ENCODE measurements at places on chromosomes 12 and 14.

- DNase-seq: no peak
These were observed 2.1 kb upstream of the SLC11A2 start for GRCh38 chr12:51028126-51028812.

DNA sequence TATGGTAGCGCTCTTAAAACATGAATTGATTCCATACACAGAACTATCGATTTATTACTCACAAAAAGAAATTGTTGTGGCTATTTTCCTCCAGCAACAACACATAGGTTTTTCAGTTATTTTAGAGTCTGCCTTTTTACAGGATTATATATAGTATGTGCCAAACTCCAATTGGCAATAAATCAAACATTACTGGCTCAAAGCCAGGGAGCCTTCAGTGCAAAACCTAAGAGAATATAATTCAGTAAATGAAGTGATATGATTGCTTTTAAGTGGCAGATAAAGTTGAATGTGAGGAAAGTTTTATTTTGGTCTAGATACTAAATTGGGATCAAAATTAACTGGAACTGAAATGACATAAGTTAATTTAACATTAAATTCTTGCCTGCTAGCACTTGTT is 234.8 kb downstream of the PIK3C2G start:
- DNase-seq: no peak

DNA sequence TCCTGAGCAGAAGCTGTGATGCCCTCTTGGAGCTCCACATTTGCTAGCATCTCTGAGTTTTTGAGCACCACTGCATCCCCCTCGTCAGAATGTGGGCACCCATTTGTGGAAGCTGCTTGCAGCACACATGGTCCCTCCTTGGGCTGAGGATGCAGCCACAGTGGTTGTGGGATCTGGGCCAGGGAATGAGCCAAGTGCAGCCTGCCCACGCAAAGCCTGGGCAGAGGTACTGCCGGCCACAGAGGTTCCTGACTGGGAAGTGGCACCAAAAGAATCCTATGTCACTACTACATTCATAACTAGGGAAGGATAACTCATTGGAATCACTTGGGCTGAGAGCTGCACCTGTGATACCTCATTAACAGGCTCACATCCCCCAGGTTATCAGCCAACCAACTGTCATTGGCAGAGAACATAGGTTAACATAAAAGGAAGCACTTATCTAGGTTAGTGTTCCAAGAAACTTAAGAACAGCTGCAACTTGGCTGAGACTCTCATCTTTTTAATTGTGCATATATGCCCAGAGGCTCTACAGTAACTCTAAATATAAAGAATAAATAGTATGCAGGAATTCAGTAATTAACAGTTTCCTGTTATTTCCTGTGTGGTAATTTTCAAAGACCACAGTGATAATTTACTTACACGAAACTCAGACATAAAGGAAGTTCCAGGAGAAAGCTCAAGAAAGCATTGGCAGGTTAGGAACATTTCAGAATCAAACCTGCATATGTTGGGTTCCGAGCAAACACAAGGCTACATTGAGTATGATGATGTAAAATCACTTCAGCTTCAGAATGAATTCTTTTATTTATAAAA is 145.3 kb downstream of the BCAT1 start:
- DNase-seq: no peak

GRCh38 chr14:96373538-96373937 is 10.2 kb downstream of the GSKIP start:
- no peak for DNase-seq

DNA sequence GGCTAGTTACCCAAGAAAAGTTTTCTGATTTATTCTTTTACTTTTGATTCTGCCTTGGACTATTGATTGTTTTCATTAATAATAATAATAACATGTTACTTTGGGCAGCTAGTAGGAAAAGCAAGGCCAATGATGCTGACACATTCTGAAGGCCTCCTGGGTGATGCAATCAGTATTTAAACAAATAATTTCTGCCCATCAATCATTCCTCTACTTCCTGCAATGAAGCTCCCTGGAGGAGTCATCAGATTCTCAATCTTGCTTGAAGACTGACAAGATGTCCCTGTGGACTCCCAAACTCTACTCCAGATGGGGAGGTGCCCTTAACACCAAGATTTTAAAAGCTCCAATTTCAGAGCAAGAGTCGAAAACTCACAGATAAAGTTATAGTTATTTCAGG is at the start of gene SPX:
SPX (plus strand) TSS at position 244 of the 400 bp plus-strand sequence. CDS start 177 bp downstream, outside the sequence.
- DNase-seq: no peak

- DNase-seq: no peak
These were observed 37.5 kb downstream of the ERH start for GRCh38 chr14:69360438-69361108.

GRCh38 chr12:119340578-119340977 is 6.0 kb downstream of the CCDC60 start:
- DNase-seq: no peak

- DNase-seq: no peak
These were observed 75.1 kb upstream of the SLC38A4 start for GRCh38 chr12:46900734-46901463.

- DNase-seq: peak; percentile 29
These were observed 8.4 kb downstream of the PAPLN start for GRCh38 chr14:73245480-73246325.

DNA sequence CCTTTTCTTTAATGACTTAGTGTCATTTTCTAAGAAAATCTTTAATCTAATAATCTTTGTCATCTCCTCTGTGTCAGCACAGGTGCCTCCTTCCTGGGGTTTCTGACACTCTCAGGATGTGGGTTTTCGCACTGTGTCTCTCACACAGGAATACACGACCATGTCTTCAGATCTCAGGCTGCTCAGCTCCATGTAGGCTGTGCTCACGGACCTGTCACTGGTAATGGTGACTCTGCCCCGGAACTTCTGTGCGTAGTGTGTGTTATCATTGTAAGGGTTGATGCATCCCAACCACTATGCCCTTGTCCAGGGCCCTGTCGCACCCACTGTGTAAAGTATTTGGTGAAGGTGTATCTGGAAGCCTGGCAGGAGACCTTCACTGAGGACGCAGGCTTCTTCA is 647.8 kb downstream of the TMEM121 start:
- peak; percentile 43 for DNase-seq

GRCh38 chr12:21618566-21618965 is 13.9 kb upstream of the GYS2 start:
- DNase-seq: no peak

GRCh38 chr12:74900232-74900631 is 309.4 kb downstream of the KCNC2 start:
- no peak for DNase-seq

GRCh38 chr12:17918013-17918412 is 172.0 kb downstream of the RERGL start:
- no peak for DNase-seq

All from activated naive CD4-positive, alpha-beta T cell (primary cell).